ENCODE measurements at places on chromosomes 2 and 18.

- DNase-seq = peak; percentile 84
These were observed 93.6 kb downstream of the MTCL1 start for GRCh38 chr18:8799001-8799400.

DNA sequence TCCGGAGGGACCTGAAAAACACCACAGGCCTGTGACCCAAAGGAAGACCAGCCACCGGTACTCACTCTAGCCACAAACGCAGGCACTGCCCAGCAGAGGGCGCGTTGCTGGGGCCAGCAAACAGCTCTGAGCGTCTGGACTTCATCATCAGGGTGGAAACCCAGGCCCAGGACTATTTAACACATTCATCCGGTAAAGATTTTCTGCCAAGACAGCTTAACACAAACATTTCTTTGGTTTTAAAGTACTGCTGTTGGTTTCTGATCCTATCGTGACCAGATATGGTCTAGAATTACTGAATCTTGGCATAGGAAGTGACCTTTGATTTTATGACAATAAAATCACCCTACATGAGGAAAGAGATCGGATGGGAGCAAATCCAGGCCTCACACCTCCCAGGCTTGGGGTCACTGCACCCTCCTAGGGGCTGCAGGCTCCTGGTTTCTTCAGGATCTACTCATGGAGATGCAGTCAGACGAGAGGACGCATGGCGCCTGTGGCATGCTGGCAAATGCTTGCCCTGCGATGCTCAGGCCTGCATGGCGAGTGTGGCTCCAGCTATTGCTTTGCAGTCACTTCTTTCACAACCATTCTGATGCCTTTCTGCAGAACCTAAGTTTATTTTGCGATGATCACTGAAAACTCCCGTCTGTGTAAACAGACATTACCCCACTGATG lies 130.4 kb downstream of the COL4A4 start:
- DNase-seq = peak; percentile 69

DNA sequence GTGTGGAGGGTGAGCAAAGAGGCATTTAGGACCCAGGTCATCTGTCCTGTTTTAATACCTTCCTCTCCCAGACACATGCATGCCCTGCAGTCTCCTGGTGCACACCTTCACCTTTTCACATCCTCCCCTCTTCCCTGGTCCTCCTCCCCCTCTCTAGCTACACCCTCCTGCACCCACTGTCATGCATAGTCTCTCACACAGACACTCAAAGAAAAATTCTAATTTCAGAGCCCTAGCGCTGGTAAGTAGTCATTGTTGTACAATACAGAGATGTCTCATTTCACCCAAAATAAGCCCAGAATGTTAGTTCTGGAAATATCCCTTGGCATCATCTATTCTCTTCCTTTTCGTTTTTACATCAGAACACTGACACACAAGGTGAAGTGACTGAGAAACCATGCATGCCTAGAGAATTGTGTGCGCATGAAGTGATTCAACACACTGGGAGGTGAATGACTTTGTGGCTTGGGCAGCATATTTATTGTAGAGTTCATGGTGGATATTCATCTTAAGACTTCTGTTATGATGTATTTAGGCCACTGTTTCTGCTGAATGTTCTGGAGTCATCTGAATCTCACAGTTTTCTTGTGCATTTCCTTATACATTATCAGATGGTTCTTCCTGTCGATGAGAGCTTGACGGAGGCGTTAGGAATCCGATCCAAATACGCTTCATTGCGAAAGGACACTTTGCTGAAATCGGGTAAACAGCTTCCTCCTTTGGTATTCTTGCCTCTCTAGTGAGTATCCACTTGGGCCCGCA lies 69.9 kb downstream of the COA5 start:
- no peak for DNase-seq

- DNase-seq = no peak
These were observed 61.0 kb downstream of the APOB start for GRCh38 chr2:20982861-20983260.

DNA sequence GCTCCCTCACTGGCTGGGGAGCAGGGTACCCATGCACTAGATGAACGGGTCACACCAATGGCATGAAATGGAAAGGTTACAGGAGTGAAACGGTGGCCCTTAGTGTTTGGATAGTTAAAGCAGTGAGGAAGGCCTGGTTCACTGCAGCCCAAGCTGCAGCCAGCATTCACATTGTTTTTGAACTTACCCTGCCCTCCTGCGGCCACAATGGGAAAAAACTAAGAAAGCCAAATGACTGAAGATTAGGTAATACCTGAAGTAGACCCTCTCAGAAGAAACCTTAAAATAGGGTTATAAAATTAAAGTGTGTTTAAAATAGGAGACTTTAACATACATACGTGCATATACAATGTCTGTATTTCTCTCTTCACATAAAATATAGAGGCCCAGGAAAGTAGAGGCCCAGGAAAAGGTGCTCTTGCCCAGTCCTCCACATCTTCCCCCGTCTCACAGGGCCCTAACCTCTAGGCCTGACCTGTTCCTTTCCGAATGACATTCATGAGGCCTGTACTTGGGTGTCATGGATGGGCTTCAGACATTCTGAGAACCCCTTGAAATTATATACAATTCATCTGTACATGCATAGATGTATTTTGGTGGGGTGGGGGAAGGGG lies 33.3 kb downstream of the DOK1 start:
- peak; percentile 47 for DNase-seq

DNA sequence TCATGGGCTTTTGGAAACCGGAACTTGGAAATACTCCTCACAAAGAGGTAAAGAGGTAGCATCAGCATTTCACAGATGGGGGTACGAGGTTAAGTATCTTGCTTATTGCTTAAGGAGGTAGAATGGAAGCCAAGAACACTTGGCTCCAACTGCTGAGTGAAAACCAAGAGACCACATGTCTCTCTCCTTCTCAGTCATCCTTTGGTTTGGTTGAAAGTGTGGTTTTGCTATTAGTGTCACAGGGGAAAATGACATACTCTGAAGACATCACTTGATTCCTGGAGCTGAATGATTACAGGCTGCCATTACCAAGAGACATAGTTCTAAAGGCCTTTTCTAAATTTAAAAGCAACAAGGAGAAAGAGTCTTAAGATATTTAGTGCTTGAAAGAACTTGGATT lies 41.5 kb downstream of the ANTXR1 start:
- no peak for DNase-seq

GRCh38 chr18:61464551-61465142 lies 131.4 kb downstream of the CDH20 start:
- no peak for DNase-seq

- DNase-seq = no peak
These were observed 1.6 kb upstream of the SESTD1 start for GRCh38 chr2:179266271-179266670.

- peak; percentile 98 for DNase-seq
These were observed 322.3 kb downstream of the MYCN start for GRCh38 chr2:16262526-16263178.

GRCh38 chr2:13858626-13859025 lies 773.9 kb upstream of the LRATD1 start:
- DNase-seq = no peak

GRCh38 chr2:176976736-176977685 lies 235.6 kb upstream of the HNRNPA3 start:
- DNase-seq = no peak

DNA sequence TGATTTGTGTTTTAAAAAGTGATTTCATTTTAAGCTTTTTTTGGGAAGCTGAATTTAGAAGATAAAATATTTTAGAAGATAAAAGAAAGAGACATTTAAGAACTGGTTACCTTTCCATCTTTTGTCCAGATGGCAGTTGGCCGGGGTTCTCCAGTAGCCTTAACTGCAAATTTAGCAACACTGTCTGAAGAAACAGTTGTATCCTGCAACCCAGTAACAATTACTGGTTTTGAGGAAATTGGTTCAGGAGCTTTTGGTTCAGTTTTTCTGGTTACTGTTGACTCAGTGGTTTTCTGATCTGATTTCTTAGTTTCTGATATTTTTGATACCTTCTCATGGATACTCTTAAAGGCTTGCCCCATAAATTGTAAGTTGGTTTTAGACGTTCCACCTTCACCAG lies 49.9 kb downstream of the PLEKHA3 start:
- no peak for DNase-seq

DNA sequence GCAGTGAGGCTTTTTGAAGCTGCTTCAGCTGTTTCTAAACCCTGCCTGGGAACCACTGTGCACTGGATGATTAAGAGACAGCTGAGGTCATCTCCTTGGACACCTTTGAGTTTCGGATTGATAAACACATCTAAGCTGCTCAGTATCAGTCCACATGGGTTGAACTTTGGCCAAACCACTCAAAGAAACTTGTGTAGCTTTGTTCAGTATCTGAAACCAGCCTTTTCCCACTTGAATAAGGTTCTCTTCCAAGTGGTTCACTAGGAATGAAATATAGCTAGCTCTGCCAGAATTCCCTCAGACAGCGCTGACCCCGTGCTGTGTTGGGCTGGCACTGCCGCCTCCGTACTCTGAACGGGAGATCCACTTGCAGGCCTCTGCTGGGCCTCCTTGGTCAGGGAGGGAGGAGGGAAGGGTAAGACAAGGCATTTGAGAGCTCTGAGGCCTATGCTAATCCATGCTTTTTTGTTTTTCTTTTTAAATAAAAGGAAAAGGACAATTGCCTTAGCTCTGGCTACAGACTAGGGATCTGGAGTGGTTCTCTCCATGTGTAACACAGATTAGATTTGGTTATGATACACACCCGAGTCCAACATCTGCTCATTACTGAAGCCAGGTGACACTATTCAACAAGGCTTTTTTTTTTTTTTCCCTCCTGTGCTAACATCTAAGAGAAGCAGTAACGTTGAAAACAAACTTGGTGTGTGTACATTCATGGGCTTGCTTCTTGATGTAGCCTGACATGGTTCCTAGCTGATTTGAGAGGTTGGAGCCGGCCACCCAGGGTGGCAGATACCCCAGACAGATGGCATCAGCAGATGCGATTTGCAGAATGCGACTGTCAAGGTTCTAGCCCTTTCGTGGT lies 67.7 kb downstream of the NCK2 start:
- DNase-seq = no peak

DNA sequence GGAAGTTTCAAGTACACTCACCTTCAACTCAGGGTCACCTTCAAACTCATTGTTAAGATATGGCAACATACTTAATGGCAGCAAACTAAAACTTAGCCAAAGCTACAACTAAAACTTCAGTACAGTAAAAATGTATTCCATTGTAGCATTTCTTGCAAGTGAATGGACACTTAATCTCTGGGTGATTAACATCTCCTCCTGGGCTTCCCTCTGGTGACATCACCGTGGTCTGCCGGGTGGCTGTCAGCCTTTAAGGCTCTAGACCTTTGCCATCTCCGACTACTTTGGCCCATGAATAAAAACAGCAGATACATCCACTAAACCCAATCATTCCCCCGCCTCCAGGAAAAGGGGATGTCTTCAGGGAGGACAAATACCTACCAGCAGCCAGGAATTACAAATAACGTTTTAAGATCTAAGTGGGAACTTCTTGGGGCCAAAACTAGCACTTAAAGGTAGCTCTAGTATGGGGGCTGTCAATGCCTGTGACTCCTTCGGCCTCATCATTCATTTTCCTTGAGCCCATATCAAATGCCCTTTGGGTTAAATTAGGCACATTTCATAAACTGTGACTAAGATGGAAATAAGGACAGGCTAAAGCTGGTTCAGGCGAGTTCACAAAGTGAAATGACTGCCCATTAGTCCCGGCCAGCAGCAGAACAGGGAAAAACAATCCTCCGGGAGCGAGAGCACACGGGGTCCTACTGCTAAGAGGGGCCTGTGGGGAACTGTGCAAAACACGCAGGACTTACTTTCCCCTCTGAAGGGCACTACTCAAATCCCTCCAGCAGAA lies 1.1 kb downstream of the TFCP2L1 start:
- no peak for DNase-seq

- DNase-seq = no peak
These were observed 58.9 kb upstream of the NCOA1 start for GRCh38 chr2:24432121-24432520.

GRCh38 chr18:9631814-9632496 lies 17.6 kb upstream of the PPP4R1 start:
- no peak for DNase-seq

DNA sequence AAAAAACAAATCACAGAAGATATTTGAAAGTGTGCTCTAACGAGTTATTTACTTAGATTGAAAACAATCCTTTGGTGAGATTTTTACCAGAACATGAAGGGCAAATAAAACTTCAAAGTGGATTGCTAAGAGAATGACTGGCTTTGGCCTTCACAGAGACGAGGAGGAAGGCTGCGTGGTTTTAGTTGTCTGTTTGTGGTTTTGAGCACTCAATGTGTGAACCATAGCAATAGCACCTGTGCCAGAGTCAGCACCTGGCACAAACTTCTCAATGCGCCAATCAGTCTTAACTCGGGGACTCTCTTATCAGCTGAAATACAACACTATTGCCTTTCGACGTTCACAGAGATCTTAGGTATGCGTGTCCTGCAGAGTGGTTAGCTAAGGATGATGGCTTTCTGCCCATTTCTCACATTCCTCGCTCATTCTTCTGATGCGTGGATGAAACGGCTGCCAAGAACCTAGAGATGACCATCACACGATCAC lies 70.0 kb downstream of the MBP start:
- no peak for DNase-seq

- no peak for DNase-seq
These were observed 184.0 kb downstream of the SEPTIN10 start for GRCh38 chr2:109429567-109430328.

- no peak for DNase-seq
These were observed 2.2 kb upstream of the DLX1 start for GRCh38 chr2:172082944-172083627.

DNA sequence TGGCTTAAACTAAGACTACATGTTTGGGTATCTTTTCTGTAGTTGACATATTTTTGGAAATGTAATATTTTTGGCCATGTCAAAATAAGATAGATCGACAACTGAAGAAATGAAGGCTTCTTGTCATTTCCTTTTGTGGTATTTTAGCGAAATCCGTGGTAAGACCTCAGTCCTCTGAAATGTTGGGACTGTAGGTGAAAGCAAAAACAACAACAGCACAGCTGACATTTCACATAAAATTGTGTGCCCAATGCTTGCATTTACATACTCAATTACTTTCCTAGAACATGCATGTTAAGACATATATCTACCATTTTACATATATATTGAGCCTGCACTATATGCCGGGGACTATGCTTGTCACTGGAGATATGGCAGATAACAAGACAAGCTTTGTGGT lies 50.2 kb downstream of the SPP2 start:
- DNase-seq = no peak

DNA sequence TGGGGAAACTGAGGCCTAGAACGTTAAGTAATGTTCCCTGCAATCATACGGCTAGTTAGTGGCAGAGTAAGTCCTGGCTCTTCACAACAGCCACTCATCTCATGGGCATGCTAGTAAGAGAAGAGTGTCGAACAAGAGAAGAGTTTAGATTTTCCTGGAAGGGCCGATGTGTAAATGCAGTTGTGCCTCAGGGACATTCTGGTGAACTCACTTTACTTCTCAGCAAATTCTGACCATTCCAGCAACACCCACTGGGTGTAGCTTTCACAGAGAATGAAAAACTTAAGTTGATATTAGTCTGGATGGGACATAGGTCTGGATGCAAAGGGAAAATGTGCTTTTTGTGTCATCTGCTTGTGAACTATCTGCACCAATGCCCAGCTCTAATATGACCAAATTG lies 23.5 kb downstream of the MRPL44 start:
- DNase-seq = no peak

DNA sequence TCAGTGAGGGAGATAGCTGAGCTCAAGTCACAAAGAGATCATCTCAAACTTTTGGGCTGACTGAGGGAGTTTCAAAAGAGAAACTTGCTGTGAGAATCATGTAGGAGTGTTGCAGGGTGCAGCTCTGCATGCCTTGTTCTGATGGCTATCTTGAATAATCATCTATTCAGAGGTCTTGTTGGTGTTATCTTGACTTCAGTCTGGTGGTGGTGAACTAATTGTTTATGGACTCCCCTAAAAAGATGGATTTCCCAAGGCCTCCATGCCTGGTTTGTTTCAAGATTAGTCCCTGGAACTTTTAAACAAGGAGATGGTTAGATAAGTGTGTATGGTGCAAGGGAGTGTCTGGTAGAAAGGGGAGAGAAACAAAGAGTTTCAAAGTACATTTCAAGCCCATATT lies 29.8 kb downstream of the SLC39A6 start:
- no peak for DNase-seq

Data from BE2C (cell line).